ENCODE measurements at places on chromosomes 2 and 18.

DNA sequence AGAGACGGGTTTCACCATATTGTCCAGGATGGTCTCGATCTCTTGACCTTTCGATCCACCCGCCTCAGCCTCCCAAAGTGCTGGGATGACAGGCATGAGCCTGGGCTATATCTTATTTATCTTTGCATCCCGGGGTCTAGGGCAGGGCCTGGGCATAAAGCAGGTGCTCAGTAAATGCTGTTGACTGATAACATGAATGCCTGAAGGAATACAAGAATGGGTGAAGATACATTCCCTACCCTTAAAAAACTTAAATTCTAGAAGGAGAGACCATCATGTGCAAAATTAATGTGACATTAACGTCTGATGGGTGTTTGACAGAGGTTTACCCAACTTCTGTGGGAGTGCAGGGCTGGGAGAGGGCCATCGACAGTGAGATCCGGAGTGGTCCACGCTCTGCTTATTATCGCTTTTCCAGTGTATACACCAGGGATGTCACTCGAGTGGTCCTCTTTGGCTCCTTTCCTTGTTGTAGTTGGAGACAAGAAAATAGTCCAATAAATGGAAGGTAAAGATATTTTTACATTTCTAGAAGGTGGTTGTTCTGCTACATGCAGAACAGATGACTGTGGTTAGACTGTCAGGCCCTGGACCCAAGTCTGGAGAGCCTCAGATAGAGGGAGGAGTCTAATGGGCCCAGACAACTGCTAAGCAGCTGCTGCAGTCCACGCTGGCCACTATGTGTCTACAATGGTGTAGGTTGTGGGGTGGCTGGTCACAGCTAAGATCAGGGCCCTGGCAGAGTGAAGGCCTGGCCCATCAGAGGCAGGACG lies 131.7 kb downstream of the MYCN start:
- no peak for DNase-seq

GRCh38 chr2:48954935-48955334 lies 199.4 kb downstream of the FSHR start:
- DNase-seq = no peak

DNA sequence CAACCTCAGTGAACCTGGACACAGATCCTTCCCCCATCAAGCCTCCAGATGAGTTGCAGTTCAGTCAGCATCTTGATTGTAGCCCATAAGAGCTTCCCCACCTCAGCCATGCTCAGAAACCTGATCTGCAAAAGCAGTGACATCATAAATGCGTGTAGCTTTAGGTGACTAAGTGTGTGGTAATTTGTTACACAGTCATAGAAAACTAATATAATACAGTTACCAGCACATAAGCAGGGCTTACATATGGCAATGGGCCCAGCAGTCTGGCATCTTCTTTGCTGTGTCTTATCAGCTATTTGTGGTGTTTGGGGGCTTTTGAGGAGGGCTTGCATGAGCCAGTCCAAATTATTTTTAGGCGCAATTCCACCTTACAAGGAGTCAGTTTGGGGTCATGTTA lies 807.0 kb downstream of the SLC4A3 start:
- DNase-seq = no peak

- peak; percentile 49 for DNase-seq
Measured at GRCh38 chr18:48929941-48930713, 20.6 kb downstream of the SMAD7 start.

GRCh38 chr2:232900811-232901735 lies 31.0 kb downstream of the SNORC start:
- DNase-seq = peak; percentile 11

- no peak for DNase-seq
Measured at GRCh38 chr2:47519147-47519537, 116.2 kb downstream of the MSH2 start.

DNA sequence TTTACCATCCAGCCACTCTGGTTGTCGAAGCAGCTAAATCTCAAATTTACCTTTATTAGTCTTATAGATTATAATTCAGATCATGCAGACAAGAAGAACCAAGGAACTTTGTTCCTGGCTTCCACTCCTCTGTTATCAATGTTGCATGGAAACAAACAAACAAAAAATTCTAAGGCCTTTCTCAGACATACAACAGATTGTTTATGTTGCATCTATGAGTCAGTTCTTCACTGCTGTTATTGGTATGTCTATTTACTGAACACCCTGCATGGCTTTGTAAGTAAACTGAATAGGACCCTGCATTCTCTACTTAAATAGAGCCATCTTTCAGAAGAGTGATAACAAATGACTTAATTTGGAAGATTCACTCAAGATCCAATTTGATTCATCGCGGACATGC lies 1.6 kb upstream of the ANKRD44 start:
- no peak for DNase-seq

DNA sequence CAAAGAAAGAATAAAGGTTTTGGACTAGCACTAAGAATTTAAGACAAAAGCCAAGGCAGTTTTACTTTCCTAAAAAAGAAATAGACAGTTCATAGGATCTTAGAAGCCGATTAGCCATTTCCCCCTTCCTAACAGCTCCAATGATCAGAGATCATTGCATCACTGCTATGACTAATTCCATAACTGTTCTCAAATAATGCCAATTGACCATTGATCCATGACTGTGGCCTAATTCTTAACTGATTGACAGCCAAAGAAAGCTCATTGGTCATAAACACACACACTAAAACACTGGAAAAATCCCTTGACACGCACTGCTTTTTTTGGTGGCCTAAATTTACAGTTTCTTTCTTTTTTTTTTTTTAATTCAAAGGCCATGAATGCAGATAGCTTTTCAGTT lies 345.0 kb upstream of the ACVR2A start:
- no peak for DNase-seq

DNA sequence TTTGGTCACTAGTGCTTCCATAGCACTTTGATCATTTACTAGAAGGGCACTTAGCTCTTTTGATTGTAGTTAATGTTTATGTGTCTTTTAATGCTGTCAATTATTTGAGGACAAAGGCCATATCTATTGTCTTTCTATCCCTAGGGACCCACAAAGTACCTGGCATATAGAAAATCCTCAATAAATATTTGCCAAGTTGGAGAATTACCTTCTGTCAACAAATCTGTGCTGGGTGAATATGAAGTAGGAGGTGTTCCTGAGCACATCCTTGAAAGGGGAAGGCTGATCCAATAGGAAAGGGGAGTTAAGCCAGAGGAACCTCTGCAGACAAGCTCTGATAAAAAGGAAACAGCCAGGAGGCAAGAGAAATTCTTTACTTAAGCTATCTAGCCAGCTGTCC lies 8.2 kb downstream of the DPP4 start:
- DNase-seq = no peak

DNA sequence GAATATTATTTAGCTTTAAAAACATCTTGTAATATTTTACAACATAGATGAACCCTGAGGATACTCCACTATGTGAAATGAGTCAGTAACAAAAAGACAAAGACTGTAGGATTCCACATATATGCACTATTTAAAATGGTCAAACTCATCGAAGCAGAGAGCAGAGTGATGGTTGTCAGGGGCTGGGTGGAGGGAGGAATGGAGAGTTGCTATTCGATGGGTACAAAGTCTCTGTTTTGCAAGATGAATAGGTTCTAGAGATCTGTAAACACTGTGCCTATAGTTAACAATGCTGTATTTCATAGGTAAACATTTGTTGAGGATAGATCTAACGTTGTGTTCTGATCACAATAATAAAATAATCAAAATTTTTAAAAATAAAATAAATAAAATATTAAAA lies 1675.9 kb upstream of the CELF4 start:
- no peak for DNase-seq

- no peak for DNase-seq
Measured at GRCh38 chr2:69514819-69515218, 77.6 kb upstream of the NFU1 start.

GRCh38 chr18:7590826-7591560 lies 23.9 kb downstream of the PTPRM start:
- no peak for DNase-seq

- DNase-seq = peak; percentile 25
Measured at GRCh38 chr2:216553093-216553478, 54.4 kb downstream of the RPL37A start.

- DNase-seq = peak; percentile 42
Measured at GRCh38 chr2:197708331-197708730, 3.2 kb downstream of the MARS2 start.

- DNase-seq = no peak
Measured at GRCh38 chr2:187296869-187297268, 151.2 kb downstream of the CALCRL start.
